NCI-H1048 (cell line): ENCODE measurements at places on chromosomes 16 and 17.

GRCh38 chr16:5505091-5505887 lies 407.7 kb upstream of the EEF2KMT start:
- no peak for DNase-seq

- DNase-seq, result no peak
Observed at GRCh38 chr16:56793492-56793891, 63.6 kb downstream of the NUP93 start.

DNA sequence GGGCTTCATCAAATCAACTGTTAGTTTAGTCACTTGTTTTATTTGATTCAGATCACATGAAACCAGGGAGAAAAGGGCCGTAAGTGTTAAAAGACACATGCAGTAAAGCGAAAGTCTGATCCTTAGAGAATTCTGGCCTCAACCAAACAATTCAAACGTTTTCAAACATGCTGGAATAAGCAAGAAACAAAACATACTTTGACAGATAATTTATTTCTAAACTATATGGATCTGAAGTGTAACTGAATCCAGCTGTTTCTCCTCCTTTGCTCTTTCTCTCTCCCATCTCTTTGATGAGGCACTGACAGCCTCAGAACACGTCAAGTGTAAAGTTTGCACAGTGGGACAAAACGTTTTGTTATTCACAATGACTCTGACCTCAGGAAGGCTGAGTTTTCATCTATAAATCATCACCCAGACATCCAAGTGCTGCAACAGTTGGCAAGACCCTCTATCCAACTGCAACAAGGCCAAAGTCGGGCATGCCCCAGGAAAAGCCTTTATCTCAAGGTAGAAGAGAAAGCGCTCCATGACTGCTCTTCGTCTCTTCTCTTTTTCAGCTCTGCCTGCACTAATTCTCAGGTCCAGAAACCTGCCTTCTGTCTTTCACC lies 267.1 kb upstream of the MYOCD start:
- no peak for DNase-seq

GRCh38 chr17:76884995-76885893 lies 17.0 kb downstream of the MGAT5B start:
- DNase-seq, result no peak

DNA sequence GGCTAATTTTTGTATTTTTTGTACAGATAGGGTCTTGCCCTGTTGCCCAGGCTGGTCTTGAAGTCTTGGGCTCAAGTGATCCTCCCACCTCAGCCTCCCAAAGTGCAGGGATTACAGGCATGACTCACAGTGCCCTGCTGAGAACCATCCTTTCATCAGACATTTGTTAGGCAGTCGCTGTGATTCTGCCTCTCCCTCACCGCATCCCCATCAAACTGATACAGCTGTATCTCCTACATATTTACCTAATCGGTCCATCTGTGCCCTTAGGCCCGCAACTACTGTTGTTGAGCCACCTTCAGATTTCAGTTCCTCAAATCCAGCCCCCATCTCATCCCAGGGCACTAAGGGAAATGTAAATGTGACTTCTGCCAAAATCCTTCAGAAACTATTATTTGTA lies 2.0 kb upstream of the SLC43A2 start:
- DNase-seq, result no peak
